NCI-H1694 (cell line): ENCODE measurements at places on chromosomes 7 and 10.
A peak's percentile ranks its signal among the peaks of the same experiment; 100 is the strongest.

GRCh38 chr10:4776234-4776638 is 49.8 kb upstream of the AKR1E2 start:
- DNase-seq = no peak

DNA sequence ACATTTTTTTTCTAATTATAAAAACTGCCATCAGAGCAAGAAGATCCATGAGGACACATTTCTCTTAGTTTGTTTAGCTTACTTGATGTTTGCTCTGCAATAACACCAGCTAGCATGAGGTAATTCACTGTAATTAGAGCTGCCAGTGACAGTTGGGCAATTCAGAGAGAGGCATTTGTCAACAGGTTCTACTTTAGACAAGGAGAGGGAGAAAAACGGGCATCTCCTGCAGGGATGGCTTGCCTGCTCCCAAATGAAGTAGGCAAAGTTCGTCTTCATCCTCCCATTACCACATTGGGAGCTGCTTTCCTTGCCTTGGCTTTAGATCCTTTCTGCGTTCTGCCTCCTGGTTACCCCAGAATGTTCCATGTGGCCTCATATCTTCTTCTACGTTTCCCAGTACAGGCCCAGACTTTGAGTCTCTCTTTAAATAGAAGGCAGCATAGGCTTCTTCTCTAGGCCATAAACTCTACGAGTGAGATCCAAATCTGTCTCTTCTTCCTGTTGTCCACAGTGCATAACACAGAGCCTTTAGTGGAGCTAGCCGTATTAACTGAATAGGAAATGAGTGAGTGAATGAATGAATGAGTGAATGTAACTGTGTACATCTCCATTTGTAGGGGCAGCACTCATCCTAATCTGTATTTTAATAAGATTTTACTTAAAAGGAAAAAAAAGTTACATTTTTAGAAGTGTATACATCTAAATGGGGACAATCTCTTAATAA is 21.2 kb downstream of the ASB15 start:
- DNase-seq = peak; percentile 50

DNA sequence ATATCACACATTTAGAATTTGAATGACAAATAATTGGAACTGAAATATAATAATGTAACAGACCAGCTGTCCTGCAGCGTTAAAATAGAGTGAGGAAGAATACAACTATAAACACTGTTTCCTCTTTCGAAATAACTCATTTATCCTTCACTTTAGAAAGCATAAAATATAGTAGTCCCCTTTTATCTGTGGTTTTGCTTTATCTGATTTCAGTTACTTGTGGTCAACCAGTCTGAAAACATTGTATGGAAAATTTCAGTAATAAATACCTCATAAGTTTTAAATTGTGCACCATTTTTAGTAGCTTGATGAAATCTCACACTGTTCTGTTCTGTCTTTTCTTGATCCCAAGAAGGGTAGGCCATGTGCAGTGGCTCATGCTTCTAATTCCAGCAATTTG is 31.7 kb downstream of the POLR1F start:
- DNase-seq = no peak

- DNase-seq = no peak
These were observed 125.7 kb downstream of the IMMP2L start for GRCh38 chr7:111436608-111437007.

- no peak for DNase-seq
These were observed 22.9 kb downstream of the ATP6V1F start for GRCh38 chr7:128885370-128886187.

GRCh38 chr10:760622-761021 is 71.2 kb upstream of the DIP2C start:
- no peak for DNase-seq

DNA sequence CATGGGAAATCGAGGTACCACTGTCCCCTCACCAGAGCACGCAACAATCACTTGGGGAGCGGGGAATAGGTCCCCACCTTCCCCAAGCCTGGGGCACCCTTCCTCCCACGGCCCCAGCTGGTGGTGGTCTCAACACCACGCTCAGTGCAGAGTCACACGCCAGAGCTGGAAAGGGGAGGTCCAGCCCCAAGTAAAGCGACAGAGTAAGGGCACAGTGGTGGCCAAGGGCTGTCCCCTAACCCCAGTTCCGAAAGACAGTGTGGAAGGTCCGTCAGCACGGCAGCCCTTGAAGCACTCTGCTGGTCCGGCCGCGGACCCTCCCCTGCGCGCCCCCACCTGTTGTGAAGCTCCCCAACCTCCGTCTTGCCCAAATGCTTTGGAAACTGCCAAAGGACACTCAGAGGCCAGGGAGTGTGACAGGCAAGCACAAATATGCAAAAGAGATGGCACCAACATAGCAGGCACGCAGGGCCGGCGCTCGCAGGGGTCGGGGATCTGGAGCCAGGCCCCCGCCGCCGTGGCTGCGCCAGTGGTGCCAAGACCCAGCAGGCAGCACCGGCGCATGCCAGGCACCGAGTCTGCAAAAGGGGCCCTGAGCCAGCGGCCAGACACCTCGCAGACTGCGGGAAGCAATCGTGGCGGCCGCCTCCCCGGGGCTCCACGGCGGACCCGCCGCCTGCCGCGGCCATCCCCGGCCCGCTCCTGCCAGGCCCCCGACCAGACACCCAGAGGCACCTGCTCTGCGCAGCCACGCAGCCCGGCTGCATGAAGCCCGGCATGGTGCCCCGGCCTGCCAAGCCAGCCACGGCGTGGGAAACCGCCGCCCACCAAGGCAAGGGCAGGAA is 51.6 kb upstream of the SRRM3 start:
- no peak for DNase-seq

- DNase-seq = no peak
These were observed 117.9 kb upstream of the STARD3NL start for GRCh38 chr7:38060116-38060515.

GRCh38 chr7:122984021-122984420 is 11.5 kb downstream of the TAS2R16 start:
- no peak for DNase-seq

DNA sequence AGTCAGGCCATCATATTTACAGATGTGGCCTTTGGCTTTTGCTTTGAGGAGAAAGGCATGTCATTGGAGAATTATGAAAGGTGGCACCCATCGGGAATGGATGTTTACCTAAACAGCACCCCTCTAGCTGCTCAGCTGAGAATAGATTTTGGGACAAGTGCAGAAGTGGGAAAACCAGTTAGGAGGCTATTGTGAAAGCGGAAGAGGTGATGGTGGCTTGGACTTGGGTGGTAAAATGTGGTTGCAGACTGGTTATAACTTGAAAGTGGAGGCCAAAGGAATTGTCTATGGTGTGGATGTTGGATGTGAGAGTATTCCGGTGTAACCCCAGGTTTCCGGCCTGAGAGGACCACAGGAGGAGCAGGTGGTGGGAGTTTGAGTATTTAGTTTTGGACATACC is 5.2 kb upstream of the SLC12A9 start:
- no peak for DNase-seq

DNA sequence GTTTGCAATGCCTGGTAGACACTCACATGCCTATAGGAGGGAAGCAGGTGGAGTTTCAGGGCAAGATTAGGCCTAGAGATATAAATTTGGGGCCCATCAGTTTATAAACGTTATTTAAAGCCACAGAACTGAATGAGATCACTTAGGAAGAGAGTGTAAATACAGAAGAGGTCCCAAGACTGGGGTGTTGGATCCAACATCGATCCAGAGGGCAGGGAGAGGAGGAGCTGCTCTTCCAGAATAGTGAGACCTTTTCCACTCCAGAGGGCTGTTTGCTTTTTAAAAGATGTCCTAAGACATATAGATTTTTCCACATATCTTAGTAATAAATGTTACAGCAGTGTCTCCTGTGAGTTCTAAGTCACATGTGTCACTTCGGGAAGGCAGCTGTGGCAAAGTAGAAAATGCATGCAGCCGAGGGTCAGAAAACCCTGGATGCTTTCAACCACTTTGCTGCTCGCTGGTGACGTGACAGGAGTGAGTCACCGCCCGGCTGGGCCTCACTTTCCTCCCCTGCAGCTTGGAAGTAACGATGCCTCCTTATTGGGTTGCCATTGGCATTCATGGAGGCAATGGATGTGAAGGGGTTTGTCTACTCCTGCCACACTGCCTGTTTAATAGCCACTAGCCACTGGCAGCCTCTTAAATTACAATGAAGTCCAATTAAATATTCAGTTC is 95.4 kb downstream of the TRIL start:
- no peak for DNase-seq

DNA sequence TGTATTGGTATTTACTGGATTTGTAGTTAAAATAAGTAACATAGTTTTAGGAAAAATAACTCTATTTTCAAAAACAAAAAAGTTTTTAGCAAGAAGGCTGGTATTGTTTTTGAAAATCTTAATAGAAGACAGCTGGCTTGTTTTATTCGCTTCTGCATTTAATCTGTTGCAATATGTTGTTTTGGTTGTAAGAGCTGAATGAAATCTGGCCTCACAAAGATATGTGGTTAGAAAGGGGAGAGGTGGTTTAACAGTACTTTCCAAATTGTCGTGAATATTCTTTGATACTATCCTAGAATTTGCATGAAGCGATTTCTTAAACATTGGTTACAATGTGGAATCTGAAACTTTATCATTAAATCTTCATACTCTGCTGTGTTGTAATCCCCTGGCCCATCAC is 355.9 kb upstream of the FZD8 start:
- DNase-seq = peak; percentile 51

- no peak for DNase-seq
These were observed 173.2 kb downstream of the BUB3 start for GRCh38 chr10:123327450-123327849.

- DNase-seq = no peak
These were observed 89.9 kb downstream of the RNF216 start for GRCh38 chr7:5691606-5692005.
